Pons (tissue), 1 donor: ENCODE measurements at places on chromosomes 16 and 17.

DNA sequence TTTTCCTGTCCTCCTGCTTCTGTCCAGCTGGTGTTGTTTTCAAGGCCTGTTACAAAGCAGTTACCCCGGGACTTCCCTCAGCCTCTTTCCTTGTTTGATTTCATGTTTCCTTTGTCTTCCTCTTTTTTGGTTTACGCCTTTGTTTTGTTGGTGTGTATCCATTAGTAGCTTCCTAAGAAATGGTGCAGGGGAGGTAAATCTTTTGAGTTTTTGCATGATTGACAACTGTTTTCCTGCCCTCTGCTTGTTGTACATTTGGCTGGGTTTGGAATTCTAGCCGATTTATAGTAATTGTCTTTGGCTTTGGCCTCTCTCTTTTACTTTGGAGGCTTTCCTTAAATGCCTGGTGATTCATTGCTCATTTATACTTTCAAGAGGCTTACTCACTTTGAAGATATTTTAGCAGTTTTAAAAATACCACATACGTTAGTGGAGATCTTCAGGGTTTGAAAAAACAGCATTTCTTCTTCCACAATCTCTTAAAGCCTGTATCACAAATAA is 32.8 kb downstream of the DNAH2 start:
- DNase-seq = no peak

- DNase-seq = peak; percentile 63
These were observed 722 bp upstream of the TIMP2 start for GRCh38 chr17:78925662-78926555.

GRCh38 chr17:10050597-10051101 is 145.6 kb upstream of the RCVRN start:
- peak; percentile 79 for DNase-seq

DNA sequence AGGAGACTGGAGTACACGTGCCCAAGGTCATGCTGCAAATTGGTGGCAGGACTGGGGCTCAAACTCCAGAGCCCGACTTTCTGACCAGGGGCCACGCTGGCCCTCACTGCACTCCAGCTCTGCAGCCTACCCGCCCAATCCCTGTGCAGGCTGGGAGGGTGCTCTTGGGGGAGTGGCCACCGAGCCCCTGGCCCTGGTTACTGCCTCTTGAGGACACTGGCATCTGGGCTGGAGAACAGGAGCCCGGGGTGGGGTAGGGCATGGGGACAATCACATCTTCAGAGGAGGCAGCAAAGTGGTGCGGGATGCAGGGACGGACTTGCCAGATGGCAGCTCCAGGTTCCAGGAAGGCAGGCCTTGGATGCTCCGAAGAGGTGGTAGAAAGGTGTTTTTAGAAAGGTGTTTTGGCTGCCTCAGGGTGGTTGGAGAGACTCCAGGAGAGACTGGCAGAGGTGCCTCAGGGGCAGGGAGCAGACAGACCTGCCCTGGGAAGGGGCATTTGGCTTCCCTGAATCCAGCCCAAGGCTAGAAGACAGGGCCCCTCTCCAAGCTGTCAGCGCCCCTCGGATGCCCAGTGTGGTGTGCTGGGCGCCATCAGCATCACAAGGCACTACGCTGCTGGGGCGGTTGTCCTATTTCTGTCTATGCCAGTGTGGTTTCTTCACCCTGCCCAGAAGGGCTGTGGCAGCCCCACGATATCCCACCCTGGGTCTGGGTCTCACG is 220.6 kb downstream of the NTN1 start:
- DNase-seq = no peak

GRCh38 chr16:67101311-67102082 is 8.2 kb upstream of the PHAF1 start:
- no peak for DNase-seq

DNA sequence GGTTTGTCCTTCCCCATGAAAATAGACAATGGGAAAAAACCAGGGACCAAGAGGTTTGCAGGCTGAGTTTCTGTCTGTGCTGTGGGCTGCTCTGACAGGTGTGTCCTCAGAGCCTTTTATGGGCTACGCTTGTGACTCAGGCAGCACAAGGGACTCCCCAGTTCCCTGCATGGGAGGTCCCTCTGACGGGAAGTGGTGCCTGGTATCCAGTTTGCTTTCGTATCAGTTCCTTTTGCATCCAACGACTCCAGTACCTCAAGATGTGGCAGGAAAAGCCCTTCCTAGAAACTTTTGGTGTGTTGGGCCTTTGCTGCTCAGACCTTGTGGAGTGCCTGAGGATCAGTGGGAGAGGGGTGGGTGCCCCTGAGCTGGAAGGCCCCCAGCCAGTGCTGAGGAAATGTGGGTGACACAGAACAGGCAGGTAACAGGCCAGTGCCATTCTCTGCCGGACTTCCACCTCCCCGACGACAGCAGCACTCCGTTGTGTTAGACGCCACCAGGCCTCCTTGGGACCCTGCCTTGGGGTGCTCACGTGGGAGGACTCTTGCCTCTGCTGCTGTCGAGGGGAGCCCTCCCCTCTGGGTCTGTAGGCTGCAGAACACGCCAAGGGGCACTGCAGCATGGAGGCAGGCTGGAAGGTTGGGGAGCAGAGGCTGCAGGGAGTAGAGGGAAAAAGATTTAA is 38.4 kb upstream of the IRF8 start:
- no peak for DNase-seq

GRCh38 chr17:78544881-78545755 is 32.1 kb downstream of the DNAH17 start:
- no peak for DNase-seq

DNA sequence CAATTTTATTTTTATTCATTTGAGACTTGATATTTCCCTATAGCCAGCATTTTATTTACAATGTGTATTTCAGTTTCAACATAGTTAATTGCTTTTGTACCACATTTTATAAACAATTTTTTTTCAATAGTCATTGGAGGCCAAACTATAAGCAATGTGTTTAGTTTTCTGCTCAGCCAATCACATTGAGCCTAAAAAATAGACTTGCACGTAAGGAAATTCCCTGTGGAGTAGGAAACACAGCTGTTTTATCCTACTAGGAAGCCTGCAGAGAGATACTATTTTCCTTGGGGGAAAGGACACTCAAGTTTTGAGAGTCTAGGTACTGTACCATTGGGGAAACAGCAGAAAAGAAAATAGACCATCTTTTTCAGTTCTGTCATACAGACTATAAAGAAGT is 410.2 kb upstream of the GOT2 start:
- no peak for DNase-seq

- no peak for DNase-seq
These were observed 166.7 kb downstream of the RBFOX3 start for GRCh38 chr17:79444198-79444597.

GRCh38 chr17:51995797-51996403 is 162.6 kb downstream of the CA10 start:
- no peak for DNase-seq

DNA sequence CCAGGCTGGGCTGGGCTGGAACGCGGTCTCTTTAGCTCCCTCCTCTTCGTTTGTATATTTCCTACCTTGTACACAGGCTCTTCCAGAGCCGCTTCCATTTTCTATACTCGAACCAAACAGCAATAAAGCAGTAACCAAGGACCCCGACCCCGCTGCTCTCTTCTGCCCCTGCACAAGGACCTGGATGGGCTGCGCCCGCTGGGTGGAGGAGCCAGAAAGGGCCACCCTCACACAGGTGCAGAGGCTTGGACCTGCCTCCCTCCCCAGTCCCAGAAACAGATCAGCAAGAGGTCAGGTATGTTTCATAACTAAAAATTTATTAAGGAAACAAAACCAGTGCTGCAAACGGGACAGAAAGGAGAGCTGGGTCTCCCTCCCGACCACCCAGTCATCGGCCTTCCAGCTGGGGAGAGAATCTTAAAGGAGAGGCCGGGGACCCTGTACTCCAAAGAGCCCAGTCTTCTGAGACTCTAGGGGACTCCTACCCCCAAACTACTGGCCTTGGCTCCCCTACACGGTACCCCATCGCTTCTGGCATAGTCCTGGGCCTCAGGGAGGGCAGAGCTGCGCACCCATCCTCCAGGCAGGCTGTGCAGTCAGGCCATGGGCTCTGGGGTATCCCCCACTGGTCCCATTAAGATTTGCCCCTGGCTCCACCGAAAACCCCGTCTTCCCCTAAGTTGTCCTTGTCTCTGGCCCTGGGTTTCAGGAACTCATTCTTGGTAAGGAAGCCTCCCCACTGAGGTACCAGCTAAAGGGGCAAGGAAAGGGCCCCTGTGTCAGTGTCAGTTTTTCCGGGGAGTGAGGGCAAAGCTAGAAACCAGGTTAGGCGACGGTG is 4.9 kb downstream of the HIC1 start:
- no peak for DNase-seq

- DNase-seq = no peak
These were observed 135.4 kb upstream of the CHMP6 start for GRCh38 chr17:80855948-80856862.

GRCh38 chr17:14355556-14355955 is 54.7 kb downstream of the HS3ST3B1 start:
- no peak for DNase-seq

- DNase-seq = no peak
These were observed 69.9 kb upstream of the NFAT5 start for GRCh38 chr16:69495821-69496220.

DNA sequence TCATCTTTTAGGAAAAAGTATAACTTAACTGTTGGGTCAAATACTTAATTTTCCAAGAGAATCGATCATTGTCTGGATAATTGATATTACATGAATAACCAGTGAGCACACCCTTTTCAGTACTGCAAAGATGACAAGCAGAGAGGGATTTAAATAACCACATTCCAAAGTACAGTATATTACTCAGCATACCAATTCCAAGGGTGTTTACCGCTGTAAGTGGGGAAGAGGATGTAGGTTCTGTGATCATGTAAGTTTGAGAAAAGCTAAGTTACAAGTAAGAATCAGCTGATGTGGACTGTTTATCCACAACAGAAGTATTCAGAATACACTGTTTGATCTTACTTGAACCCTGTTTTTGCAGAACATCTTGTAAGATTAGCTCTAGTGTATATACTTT is 6.1 kb downstream of the GDE1 start:
- DNase-seq = no peak

DNA sequence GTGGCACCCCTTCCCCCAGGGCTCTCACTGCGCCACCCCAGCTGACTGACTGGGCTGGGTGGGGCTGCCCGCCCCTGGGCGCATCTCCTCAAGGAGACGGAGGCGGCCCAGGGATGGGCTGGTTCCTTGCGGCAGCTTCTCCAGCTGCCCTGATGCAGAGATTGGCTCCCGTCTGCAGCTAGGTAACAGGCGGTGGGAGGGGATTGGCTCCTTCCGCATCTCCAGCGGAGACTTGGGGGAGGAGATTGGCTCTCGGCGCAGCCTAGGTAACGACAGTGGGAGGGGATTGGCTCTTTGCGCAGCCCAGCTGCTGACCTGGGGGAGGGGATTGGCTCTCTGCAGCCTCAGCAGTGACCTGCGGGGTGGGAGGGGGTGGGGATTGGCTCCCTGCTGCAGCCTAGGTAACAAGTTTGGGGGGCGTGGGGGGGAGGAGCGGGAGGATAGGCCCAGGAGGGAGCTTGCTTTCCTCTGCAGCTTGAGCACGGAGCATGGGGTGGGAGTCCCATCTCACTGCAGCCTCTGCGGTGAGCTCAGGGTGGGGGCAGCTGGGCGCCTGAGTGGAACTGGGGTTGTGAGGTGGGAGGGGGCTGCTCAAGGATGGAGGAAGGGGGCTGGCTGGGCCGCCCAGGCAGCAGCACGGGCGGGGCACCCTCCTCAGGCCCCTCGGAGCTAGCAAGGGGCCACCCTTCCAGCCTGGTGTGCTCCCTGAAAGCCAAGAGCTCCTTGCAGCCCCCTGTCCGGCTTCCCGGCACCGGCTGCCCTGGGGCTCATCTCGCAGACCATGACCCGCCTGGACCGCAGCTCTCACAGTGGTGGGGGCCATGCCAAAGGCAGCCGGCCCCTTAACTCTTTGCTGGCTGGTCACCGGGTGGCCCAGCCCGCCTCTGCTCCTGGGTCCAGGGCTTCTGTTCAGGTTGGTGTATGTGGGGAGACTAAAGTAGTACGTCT is 6.4 kb downstream of the NFE2L1 start:
- peak; percentile 50 for DNase-seq

DNA sequence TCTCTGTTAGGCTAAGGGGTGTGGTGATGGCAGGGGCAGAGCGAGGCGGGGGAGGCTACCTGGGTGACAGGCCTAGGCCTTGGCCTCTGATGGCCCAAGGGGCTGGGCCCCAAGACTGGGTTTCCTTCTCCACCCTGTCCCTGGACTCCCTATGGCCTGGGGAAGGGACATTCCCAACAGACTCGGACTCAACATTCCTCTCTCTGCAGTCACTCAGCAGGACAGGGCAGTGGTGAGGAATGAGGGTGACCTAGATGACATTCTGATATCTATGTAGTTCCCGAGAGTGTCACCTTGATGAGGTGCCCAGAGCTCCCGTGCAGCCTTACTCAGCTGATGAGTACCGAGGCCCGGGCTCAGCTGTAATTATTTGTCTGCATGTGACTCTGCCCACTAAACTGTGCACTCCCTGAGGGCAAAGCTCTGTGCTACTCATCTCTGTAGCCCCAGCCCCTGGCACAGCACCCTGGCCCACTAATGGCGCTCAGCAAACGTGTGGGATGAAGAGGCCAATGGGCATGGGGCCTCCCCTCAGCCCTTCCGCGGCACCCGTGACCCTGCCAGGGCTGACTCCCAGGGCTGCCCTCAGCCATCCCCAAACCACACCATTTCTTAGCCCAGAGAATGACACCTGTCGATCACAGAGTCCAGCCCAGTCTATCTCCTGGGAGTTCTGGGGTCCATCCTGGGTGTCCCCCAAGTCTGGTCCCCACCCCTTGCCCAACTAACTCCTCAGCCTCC is 2.2 kb downstream of the PLCD3 start:
- DNase-seq = no peak

- no peak for DNase-seq
These were observed 21.6 kb upstream of the PHOSPHO1 start for GRCh38 chr17:49252148-49252695.

- DNase-seq = no peak
These were observed 1.8 kb downstream of the ODF4 start for GRCh38 chr17:8341456-8341855.
